ENCODE measurements at places on chromosomes 1 and 21.

GRCh38 chr1:8858888-8859706 is 19.4 kb downstream of the ENO1 start:
- no peak for DNase-seq

- no peak for DNase-seq
Measured at GRCh38 chr1:171803045-171803444, 21.6 kb downstream of the METTL13 start.

DNA sequence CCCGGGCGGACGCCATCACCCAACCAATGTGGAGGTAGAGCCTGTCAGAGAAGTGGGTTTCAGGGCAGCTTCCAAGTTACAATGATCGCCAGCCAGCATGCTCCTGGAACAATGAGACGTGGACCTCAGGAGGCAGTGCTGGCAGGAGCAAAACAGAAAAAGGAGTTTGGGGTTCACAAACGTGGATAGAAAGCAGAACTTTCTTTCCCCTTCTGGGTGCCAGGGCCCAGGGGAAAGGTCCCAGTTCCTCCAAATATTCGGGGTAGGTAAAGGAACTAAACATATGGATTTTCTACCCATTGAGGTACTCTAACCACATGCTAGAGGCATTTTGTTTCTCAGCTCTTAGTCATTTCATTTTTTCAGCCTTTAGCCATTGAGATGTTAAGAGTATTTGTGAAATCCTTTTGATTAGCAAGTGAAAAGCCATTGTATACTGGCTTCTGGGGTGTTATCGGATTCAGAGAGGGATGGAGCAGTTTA is 488.4 kb upstream of the ADGRL2 start:
- no peak for DNase-seq

DNA sequence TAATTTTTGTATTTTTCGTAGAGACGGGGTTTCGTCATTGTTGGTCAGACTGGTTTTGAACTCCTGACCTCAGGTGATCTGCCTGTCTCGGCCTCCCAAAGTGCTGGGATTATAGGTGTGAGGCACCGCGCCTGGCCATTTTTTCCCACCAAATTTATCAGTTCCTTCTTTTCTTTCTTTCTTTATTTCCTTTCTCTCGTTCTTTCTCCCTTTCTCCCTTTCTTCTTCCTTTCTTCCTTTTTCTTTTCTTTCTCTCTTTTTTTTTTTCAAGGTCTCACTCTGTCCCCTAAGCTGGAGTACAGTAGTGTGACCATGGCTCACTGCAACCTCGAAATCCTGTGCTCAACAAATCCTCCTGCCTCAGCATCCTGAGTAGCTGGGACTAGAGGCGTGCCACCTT is 26.4 kb downstream of the MFSD2A start:
- no peak for DNase-seq

DNA sequence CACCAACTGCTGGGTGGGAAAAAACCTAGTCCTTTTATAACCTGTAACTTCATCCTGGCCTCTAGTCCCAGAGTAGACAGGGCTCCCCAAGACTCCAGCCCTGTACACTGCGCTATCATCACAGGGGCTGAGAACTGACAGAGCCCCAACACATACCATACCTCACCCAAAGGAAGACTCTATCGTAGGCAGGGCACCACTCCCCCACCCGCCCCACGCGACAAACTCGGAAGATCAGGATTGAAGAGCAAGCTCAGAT is 15.8 kb downstream of the INPP5B start:
- DNase-seq: no peak

- no peak for DNase-seq
Measured at GRCh38 chr1:230752407-230752806, 5.2 kb downstream of the CAPN9 start.

- peak; percentile 53 for DNase-seq
Measured at GRCh38 chr1:69929308-69930057, 275.9 kb downstream of the LRRC40 start.

DNA sequence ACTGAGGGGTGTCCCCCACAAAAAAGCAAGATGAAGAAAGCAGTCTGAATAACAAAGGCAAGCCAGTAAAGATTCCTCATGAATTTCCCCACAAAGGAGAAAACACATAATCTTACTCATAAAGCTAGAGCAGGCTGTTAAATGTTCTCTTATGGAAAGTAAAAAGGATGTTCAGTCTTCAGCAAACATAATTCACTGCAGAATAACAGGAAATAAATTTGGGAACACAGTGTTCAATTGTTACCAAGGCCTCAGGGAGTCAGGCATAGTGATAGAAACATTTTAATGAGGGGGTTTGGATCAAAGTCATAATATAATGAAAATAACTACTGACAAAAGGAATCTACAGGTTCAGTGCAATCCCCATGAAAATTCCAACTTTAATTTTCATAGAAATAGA is 297.6 kb downstream of the DPYD start:
- DNase-seq: no peak

- peak; percentile 93 for DNase-seq
Measured at GRCh38 chr21:17527240-17527639, 14.4 kb downstream of the CXADR start.

DNA sequence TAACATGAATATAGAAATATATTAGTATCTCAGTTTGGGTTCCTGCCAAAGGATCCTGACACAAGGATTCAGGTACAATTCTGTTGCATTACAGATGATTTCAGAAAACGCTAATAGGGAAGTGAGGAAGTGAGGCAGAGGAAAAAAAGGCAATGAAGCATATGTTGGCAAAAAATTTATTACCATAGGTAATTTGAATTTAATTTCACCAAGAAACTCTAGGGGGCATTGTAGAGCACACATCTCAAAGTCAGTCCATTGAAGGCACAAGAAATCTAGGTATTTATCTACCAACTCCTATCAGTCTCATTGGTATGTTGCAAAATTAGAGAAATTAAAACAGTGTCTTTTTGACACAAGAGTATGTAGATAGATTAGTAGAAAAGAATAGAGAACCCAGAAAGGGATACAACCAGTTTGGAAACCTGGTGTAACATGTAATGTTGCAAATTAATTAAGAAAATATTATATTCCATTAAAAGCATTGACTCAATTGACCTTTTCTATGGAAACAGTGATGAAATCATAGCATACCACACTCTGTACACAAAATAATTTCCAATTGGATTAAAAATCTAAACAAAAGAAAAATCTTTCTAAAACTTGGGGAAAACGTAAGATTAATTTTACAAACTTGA is 104.9 kb upstream of the SNX7 start:
- peak; percentile 16 for DNase-seq

DNA sequence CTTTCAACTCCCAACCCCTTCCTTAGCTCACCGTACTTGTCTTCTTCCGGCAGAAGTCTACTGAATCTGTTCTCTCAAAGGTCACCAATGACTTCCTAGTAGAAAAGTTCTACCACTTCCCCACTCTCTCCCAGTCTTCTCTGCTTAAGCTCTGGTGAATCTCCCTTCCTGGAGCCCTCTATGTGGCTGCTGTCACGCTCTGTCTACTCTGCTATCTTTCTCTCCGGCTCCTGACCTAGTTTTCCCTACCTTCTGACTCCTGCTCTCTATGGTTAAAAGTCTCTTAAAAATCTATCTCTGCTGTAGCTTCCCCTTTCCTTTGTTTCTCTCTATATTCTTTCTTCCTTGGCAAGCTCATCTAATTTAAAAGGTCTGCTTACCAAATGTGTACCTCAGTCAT is 350.1 kb upstream of the GREM2 start:
- DNase-seq: no peak

Data from NCI-H226 (cell line).